ENCODE measurements at places on chromosomes 16 and 17. TPM values are rescaled to one million over a fixed set of nuclear protein-coding genes. Genes with fewer than 3 reads are reported as not detected.

Gene CALB2
- total RNA-seq: not detected

Gene ITGB4
- total RNA-seq: 0.54 TPM

Gene NGFR
- total RNA-seq: 0.50 TPM

Gene CEMP1
- total RNA-seq: not detected

Gene CDYL2
- 26.3 TPM for total RNA-seq

Gene PRSS8
- total RNA-seq: not detected

Gene CA10
- 0.56 TPM for total RNA-seq

Gene ATAD5
- total RNA-seq: 38.6 TPM

Gene CLEC19A
- not detected for total RNA-seq

Gene ZNHIT3
- total RNA-seq: 57.6 TPM

Gene SLC35G6
- total RNA-seq: not detected

Gene COL1A1
- 1.9 TPM for total RNA-seq

Gene CDH15
- total RNA-seq: 0.37 TPM

Gene EIF1
- total RNA-seq: 935 TPM

Gene RPTOR
- total RNA-seq: 62.0 TPM

Gene CCL8
- not detected for total RNA-seq

Measured in activated T-helper 17 cell treated with anti-CD3 and anti-CD28 coated beads, Interleukin-2, amount 50 U/mL, for 72 hours (primary cell).